ENCODE measurements at places on chromosomes 6 and 20.
A peak's percentile ranks its signal among the peaks of the same experiment; 100 is the strongest.

- DNase-seq = no peak
These were observed 601.5 kb downstream of the RNF144B start for GRCh38 chr6:18988636-18989035.

DNA sequence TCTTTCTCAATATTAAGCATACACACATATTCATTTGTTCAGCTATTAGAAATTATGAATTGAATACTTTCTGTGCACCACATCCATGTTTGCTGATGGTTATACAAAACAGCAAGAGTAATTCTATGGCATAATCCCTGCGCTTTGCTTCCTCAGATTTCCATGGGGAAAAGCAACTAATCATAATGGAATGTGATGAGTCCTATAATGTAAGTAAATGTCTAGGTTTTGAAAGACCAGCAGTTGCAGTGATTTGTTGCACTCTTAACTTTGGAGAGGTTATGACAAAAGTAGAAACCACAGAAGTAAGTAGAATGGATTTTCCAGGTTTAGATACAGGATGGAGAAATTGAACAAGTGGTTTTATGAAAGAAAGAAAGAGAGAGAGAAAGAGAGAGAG lies 652.1 kb downstream of the CBLN4 start:
- DNase-seq = no peak

DNA sequence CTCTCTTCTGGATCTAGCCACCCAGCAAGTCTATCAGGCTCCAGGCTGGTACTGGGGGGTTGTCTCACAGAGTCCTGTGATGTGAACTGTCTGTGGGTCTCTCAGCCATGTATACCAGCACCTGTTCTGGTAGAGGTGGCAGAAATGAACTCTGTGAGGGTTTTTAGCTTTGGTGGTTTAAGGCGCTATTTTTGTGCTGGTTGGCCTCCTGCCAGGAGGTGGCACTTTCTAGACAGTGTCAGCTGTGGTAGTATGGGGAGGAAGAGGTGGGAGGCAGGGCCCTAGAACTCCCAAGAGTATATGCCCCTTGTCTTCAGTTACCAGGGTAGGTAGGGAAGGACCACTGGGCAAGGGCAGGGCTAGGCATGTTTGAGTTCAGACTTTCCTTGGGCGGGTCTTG lies 75.8 kb downstream of the SNAP91 start:
- no peak for DNase-seq

- no peak for DNase-seq
These were observed 875 bp upstream of the ZBTB9 start for GRCh38 chr6:33453393-33454008.

DNA sequence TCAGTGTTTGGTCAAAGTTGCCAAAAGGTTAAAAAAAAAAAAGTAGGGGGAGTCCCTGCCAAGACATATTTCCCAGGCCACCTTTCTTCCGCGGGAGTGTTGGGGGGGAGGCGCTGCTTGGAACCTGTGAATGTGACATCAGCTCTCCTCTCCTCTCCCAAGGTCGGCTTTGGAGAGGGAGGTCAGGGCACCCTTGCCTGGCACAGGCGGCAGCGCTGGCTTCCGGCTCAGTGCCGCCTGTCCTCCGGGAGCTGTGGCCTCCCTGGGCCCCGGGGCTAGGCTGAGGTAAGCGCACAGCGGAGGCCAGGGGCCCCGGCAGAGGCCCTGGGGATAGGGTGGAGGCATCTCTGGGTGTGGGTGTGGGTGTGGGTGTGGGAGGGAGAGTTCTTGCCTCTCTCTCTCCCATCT lies 1.9 kb upstream of the EDN1 start:
- DNase-seq = no peak

DNA sequence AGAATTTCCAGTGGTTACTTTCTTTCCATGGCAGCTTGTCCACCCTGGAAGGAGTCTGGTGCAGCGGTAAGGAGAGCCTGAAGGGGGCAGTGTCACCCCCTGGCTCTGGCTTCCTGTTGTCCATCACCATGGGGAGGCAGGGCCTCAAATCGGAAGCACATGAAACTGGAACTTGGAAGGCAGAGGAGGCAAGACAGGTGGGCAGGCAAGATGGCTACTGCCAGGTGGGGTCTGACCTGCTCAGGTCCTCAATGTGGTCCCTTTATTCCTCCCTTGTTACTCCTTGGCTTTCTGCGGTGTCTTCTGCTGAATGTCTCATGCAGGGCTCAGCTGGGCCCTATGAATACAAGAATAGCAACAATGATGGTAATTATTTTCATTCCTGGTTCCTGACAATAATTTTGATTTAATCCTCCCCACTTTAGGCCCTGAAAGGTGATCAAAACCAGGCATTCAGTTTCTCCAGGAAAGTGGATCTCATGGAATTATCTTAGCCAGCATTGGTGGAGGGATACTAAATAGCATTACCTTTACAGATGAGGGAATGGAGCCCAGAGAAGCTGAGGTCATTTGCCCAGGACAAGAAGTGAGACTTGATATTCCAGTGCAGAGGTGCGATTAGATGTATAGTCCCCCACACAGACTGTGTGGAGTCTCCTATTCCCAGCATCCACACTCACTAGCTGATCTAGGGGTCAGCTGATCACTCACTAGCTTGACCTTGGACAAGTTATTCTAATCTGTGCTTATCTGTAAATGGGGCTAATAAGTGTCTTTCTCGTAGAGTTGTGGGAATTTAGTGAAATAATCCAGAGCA lies 17.6 kb upstream of the SNAI1 start:
- no peak for DNase-seq

- no peak for DNase-seq
These were observed 583.3 kb downstream of the TENT5A start for GRCh38 chr6:81169166-81169565.

- DNase-seq = no peak
These were observed 199.6 kb downstream of the ISM1 start for GRCh38 chr20:13420625-13421024.

- DNase-seq = no peak
These were observed 13.1 kb downstream of the DNPH1 start for GRCh38 chr6:43216200-43216599.

DNA sequence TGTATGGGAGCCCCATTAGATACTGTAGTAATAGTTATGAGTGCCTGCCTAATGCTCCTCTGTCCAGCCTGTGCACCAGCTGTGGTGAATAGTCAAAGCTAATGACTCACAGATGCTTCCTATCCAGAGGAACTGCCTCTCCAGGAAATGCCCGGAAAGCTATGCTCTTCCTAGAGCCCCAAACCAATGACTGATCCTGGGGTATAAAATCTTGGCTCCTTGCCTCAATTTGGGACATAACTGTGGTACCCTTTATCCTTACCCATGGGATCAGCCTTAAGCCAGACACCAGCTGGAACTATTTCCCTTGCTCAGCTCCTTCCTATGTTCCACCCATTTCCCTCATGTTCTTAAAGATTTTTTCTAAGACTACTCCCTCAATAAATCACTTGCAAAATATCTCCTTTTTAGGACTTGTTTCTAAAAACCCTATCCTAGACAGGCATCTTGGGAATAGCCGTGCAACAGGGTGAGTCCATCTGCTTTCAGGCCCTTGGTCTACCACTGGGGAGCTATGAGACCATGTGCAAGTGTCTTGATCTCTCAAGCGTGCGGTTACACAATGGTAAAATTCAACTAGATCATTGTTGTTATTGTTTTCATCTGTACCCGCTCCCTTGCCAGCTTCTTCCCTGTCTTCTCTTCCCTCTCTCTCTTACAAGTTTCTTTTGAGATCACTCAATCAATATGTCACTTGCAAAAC lies 283.7 kb downstream of the BTBD3 start:
- no peak for DNase-seq

GRCh38 chr20:60851826-60852704 lies 400.0 kb upstream of the CDH4 start:
- DNase-seq = no peak

DNA sequence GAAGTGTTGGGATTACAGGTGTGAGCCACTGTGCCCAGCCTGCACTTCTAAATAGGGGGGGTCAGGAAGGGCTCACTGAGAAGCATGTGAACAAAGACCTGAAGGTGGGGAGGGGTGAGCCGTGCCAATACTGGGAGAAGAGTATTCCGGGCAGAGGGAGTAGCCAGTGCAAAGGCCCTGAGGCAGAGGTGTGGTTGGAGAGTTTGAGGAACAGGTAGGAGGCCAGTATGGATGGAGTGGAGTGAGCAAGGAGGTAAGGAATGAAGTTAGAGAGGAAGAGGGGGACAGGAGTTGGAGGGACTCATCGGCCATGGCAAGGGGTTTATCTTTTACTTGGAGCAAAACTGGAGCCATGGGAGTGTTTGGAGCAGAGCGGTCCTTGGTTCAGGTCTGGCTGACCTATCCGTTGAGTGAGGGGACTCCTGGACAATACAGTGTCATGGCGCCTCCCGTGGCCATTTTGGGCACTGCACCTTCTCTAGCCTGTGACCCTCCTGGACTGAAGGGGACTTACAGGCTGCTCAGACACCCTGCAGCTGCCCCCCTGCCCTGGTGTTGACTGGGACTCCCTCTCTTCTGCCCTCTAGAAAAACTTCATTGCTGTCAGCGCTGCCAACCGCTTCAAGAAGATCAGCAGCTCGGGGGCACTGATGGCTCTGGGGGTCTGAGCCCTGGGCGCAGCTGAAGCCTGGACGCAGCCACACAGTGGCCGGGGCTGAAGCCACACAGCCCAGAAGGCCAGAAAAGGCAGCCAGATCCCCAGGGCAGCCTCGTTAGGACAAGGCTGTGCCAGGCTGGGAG lies 12.1 kb downstream of the FOXS1 start:
- peak; percentile 19 for DNase-seq

DNA sequence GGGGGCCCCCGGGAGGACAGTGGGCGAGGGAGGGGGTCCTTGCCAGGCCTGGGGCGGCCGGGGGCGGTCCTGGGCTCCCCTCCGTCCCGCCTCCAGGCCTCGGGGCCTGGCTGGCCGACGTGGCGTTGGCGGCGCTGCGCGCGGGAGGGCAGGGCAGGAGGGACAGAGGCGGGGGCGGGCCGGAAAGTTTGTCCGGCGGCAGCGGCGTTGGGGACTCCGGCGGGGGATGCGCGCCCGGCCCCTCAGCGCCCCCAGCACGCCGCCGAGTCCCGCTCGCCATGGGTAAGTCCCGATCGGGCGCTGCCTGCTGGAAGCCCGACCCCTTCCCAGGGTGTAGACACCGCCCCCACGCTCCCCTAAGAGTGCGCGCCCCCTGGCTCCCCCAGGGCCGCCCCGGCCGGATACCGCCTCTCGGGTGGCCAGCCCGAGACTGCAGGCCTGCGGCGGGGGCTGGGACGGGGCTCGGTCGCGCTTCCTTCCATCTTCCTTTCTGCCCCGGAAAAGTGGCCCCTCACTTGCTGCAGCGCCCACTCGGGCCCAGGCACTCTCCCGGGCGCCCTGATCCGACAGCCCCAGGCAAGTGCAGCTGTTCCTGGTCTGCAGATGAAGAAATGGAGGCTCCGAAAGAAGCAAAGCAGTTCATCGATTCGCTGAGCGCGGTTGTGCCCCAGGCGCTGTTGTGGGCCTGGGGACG lies at the start of gene SLC2A10:
TSS of gene SLC2A10 (plus strand) at position 191 of the 694 bp plus-strand sequence. CDS start at position 279, 88 bp downstream.
- DNase-seq = no peak

DNA sequence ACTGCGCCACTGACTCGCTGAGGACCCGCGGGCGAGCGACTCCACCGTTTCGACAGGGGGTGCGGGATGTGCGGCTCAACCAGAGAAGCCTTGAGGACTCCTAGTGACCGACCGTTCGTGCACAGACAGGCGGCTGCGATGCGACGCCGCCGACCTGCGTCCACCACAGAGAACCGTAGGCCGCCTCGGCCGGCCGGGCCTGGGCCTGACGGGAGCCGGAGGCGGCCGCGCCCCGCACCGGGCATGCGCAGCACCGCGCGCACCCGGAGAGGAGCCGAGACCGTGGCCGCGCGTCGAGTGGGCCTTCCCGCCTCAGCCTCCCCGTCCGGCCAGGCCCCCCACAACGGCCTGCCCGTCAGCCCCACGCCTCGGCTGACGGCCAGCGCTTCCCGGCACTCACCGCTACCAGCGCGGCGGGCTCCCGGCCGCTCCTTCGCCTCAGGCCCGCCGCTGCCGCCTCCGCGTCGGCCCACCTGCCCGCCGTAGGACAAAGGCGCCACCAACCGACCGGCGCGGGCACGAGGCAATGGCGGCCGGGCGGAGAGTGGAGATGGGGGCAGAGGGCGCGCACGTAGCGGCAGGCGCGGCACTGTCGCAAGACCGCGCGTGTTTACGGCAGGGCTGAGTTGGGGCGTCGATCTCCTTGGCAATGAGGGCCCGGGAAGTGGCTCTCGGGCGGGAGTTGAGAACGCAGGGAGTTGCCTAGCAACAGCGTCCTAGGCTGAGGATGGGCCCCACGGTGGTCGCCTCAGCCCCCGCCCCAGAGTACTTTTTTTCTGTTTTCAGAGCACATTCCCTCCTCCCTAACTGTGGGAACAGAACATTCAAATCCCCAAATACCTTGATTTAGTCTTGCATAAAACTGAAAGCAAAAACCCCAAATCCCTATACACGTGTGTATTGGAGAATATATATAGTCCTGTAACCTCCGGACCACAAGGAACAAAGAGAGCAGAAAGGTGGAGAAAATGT lies at the start of gene NCOA5:
TSS of gene NCOA5 (minus strand) at position 546 of the 972 bp plus-strand sequence. CDS start 10,538 bp downstream, outside the sequence.
- peak; percentile 91 for DNase-seq

DNA sequence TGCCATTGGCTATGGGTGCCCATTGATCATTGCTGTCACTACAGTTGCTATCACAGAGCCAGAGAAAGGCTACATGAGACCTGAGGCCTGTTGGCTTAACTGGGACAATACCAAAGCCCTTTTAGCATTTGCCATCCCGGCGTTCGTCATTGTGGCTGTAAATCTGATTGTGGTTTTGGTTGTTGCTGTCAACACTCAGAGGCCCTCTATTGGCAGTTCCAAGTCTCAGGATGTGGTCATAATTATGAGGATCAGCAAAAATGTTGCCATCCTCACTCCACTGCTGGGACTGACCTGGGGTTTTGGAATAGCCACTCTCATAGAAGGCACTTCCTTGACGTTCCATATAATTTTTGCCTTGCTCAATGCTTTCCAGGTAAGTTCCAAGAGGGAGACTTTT lies 16.4 kb downstream of the ADGRF4 start:
- no peak for DNase-seq

- DNase-seq = no peak
These were observed 51.1 kb downstream of the RALGAPB start for GRCh38 chr20:38523697-38524096.

DNA sequence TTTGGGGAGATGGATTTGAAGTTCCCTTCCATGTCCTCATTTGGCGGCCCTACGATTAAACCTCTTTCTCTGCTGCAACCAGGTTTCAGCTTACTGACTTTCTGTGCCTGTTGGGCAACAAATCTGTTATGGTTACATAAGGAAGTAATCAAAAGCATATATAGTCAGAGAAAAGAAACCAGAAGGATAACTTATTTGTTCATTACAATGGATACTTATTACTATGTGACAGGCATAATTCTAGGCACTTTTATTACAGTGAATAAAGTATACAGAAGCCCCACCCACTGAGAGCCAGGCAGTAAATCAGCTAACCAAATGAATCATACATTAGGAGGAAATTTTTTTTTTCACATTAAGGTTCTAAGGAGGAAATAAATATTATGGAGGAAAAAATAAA lies 9.6 kb upstream of the TRIM31 start:
- no peak for DNase-seq

DNA sequence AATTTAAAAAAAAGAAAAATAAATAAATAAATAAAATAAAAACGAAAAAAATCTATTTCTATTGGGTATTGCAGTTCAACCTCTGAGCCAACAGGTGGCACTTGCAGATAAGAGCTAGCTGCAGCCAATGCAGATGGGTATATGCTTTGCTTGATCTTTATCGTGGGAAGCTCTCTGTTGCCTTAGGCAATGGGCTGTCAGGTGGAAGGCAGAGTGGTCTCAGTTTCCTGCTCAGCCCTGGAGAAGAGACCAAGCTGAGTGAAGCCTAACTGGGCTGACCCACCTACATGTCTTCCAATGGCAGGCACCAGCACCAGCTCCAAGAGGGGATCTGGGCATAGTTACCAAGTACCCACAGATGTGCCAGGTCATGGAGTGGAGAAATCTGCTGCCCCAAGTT lies 95.0 kb downstream of the AK9 start:
- no peak for DNase-seq

- DNase-seq = no peak
These were observed 46.1 kb upstream of the TNFAIP3 start for GRCh38 chr6:137820952-137821351.
